Stimulated activated CD4-positive, alpha-beta T cell treated with anti-CD3 and anti-CD28 coated beads, Interleukin-12 subunit alpha, Interleukin-12 subunit beta, amount 100 ng/mL, for 4 hours (primary cell): ENCODE measurements at places on chromosomes 7 and 10.

DNA sequence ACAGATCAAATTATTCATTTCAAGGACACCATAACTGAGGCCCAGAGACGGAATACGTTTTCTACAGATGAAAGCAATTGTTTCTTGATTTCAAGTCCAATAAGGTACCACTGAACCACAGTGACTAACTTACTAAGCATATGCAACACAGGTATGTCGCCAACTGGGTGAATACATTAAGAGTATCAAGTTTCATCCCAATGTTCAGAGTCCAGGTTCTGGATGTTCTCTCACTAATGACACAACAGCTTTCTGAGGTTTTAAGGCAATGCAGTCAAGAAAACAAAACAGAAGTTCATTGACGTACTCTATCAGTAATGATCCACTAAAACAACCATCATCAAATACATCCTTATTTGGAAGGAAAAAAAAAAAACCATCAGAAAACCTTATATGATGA is 35.8 kb downstream of the NSUN6 start:
- DNase-seq = no peak

- no peak for DNase-seq
Observed at GRCh38 chr7:6615723-6616555, 529 bp downstream of the ZNF853 start.

DNA sequence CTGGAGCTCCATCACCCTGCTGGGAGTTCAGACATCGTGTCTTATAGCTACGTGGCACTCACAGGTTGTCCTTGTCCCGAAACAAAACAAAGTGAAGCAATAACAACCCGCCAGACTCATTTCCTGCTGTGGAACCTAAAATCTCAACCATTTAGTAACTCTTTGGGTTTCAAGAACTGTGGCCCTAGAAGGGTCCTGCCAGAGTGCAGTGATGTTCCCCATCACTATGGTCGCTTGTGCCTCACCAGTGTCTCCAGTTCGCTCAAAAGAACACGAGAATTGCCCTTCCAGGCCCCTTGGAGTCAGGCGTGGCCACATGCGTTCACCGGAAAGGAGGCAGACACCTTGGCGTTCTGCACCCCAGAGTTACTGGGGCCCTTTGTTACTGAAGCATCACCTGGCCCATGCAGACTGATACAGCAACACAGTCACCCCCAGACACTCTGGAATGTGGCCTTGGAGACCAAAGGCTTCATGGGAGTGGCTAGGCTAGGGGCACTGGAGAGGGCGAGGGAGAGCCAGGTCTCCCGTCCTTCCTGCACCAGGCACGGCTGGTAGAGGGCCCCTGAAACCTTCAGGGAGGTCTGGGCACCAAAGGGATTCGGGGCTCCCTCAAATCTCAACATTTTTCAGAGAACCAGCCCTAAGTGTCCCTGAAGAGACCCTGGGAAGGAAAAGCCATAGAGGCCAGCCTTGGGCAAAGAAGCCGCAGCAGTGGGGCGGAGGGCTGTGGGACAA is 908 bp downstream of the CRYGN start:
- no peak for DNase-seq

- no peak for DNase-seq
Observed at GRCh38 chr10:122232769-122233168, 38.3 kb upstream of the BTBD16 start.

DNA sequence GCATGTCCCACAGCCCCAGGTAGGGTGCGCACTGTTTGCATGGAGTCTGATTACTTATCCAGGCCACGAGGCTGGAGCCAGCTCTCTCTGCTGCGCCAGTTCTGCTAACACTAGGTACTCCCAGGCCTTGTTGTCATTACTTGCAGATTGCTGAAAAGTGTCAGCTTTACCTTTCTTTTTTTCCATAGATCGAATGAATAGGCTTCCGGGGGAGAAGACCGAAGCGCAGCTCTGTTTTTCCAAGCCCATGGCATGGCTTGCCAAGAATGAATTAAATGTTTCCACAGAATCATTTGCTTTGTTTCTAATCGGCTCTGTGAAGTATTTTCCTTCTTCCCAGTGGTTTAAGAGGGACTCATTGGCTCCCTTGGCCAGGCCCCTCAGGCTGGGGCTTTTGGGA is 285.8 kb downstream of the BMPER start:
- DNase-seq = no peak

DNA sequence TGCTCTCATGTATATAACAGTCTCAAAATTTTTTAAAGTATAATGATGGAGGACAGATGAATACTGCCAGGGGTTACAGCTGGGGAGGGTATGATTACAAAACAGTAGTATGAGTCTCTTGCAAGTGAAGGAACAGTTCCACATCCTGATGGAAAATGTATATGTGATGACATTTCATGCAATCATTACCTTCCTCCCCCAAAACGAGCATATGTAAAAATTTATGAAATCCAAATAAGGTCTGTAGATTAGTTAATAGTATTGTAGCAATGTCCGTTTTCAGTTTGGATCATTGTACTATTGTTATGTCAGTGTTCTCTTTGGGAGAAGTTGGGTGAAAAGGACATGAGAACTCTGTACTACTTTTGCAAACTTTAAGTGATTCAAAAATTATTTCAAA is 38.0 kb downstream of the DRGX start:
- no peak for DNase-seq

- no peak for DNase-seq
Observed at GRCh38 chr10:22761569-22762220, 47.3 kb upstream of the PIP4K2A start.

DNA sequence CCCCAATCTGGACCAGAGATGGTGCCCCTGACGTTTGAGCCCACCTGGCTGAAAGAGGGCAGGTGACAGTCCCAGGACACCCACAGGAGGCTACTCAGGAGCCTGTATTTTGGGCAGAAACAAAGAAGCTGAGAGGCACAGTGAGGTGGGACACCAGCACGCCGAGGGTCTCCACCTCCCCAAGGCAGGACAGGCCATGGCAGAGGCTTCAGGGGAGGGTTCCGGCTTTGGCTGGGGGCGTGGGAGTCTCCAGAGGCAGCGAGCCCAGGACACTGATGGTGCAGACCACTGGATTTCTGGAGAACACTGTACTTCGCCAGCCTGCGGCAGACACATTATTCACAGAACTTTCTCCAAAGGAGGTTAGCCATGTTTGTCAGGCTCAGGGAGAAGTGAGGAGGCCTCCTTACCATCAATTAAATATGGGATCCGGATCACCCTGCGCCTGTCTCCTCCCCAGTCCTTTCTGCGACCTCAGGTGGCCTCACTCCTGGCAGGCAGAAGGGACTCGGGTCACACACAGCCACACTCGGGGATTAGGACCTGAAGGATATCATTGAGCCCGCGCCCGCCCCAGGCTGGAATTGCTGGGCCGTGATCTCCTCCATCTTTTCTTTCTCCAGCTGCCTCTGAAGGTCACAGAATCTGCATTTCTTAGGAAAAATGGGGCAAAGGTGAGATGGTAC is 98.3 kb downstream of the MKI67 start:
- DNase-seq = no peak

DNA sequence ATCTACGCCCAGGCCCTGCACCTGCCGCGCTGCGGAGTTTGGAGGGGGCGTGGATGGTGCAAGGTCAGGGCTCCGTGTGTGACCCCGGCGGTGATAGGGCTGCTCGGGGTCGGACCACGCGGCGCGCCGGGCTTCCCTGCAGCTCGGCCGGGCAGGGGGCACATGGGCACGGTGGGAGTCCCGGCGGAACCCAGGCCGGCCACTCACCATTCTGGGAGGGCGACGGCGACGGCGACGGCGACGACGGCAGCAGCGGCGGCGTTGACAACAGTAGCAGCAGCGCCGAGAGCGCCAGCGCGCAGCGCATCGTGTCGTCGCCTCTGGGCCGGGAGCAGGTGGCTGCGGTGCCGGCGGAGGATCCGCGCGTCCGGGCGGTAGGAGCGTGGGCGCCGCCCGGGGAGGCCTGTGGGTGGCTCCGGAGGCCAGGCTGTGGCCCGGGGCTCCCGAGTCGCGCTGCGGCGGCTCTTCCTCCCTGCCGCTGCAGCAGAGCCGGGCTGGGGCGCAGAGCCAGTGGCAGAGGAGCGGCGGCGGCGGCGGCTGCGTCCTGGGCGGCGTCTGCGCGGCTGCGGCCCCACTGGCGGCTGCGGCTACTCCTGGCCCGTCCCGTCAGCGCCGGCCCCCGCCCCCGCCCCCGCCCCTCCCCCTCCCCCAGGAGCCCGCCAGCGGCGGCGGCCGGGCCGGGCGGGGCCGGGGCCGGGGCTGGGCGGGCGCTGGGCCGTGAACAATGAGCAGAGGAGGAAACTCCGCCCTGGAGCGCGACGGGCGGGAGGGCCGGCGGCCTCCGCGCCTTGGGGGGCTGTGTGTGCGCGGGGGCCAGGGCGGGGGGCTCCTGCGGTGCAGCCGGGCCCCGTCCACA is at the start of gene PODXL:
Gene PODXL, minus strand, starts transcription at position 576 of the 856 bp plus-strand sequence. Its CDS starts 269 bp downstream, at position 307.
- peak; percentile 44 for DNase-seq

GRCh38 chr7:116770941-116771340 is 91.4 kb upstream of the CAPZA2 start:
- no peak for DNase-seq

DNA sequence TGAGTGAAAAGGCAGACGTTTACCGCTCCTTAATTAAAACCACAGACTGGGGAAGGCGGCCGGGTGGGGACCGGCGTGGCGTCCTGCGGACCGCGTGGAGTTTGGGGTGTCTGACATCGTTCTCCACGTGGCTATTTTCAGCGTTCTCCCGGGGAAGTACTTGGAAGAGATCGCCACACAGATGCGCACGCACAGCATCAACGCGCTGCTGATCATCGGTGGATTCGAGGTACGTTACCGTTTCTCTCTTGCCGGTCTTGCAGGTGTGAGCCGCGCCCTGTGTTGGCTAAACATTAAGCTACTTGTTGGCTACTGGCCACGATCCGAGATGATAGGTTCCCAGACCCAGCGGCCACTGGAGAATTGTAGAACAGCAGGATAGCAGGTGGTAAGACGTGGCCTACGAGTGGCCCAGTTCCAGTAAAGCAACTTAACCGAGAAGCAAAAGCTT is 51.3 kb downstream of the PFKP start:
- DNase-seq = no peak

DNA sequence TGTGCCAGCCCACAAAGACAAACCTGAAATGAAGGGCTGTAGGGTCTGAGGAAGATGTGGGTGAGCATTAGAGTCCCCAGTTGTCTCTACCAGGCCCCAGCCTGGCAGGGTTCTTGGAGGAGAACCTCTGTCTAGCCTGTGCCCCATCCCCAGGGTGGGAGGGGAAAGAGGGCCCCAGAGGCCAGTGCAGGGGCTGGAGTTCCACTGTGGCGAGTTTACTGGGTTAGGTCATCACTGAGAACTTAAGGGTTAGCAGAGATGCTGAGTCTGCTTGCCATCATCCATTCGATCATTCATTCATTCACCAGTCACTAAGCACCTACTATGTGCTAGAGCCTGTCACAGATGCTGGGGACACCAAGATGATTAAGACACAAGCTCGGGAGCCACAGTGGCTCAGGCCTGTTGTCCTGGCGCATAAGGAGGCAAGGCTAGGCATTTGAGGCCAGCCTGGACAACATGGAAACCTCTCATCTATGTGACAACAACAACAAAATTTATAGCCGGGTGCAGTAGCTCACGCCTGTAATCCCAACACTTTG is 2.6 kb downstream of the ANKRD2 start:
- no peak for DNase-seq

DNA sequence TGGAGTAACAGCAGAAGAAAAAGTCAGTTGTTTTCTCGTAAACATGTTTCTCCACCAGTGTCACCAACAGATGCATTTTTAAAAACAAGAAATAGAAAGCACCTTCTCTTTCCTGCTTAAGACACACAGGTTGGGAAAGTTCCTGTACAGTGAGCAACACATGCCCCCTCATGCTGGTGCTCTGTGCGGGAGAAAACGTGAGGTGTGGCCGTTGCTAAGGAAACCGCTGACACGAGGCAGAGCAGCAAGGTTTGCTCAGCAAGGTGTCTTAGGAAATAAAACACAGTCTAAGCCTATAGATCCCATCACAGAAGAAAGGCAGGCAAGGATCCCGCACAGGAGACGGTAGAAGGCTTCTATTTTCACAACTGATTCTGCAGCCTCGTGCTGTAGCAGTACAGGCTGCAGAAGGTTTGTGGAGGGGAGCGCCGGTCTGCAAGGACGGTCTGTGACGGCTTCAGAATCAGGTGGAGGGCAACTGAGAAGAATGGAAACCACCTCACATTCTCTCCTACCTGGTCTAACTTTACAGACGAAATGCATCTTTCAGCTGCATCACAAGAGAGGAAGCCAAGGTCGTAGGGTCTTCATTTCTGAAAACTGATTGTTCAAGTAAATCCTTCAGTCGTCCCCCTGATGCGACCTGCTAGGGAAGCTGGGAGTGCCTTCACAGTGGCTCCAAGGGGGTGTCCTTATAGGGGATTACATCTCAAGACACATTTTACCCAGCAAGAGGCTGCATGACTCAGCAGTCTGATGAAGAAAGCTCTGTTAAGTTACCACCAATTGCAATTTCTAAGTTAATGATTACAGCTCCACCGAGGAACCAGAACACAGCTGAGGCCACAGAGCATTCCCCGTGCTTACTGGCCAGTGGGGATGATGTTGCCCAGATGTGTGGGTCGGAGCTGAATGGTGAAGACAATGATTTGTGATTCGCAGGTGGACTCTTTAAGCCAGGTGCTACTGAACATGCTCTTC is 150.7 kb upstream of the KLF14 start:
- no peak for DNase-seq

DNA sequence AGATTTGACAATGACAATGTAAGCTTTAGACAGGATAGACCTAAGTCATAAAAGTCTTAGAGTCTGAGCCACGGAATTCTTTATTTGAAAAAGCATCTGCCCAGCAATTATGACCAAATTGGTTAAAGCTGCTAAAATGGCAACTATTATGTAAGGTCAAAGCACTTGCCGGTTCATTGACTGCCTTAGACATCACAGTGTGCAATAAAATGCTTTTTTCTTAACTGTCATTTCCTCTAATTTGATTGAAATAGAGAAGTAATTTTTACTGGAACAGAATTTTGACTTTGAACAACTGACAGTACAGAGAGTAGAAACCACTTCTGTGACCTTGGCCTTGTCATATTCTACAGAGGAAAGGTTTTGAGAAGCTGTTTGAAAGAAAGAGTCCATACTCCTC is 142.9 kb downstream of the THSD7A start:
- no peak for DNase-seq

DNA sequence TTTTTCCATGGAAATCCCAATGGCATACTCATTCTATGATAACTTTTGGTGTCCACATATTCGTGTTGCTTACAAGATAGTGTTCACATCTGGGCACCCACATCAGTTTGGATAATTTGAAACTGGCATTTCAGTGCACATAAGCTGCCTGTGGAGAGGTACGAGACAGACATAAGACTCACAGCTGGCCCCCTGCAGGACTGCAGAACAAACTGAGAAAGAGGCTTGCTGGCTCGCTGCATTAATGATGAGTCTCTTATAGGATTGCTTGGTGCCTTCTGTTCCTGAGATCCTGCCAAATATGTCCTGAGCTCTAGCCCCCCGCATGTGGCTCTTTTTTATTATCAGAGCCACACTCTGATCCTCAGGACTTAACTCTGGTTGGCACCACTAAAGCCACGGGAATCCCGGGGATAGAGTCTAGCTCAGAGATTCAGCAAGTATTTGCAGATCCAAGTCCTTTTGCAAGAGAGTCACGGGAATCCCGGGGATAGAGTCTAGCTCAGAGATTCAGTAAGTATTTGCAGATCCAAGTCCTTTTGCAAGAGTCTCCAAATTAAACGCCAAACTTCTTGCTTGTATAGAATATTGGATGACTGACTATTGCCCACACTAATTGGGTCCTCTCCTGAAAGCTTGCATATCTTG is 34.0 kb upstream of the JCAD start:
- DNase-seq = no peak
